ENCODE measurements at places on chromosomes 7 and 10.
A peak's percentile ranks its signal among the peaks of the same experiment; 100 is the strongest.

DNA sequence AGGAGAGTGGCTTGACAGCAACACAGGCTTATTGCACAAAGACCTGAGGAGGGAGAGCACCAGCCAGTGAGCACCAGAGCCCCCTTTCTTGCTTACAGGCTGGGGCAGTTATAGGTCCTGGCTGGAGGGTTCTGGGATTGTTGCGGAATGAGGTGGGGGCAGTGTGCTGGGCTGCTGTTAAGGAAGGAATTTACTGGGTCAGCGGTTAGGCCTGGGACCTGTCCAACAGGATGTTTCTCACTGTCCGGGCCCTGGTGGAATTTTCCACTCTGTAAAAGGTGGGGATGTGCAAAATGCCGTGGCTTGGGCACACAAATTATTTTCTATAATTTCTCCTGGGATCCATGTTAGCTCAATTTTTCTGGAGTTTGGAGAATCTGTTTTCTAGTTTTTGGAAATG lies 757.3 kb downstream of the TYW1 start:
- DNase-seq, result no peak

GRCh38 chr7:69586321-69586720 lies 12.0 kb upstream of the AUTS2 start:
- DNase-seq, result no peak

DNA sequence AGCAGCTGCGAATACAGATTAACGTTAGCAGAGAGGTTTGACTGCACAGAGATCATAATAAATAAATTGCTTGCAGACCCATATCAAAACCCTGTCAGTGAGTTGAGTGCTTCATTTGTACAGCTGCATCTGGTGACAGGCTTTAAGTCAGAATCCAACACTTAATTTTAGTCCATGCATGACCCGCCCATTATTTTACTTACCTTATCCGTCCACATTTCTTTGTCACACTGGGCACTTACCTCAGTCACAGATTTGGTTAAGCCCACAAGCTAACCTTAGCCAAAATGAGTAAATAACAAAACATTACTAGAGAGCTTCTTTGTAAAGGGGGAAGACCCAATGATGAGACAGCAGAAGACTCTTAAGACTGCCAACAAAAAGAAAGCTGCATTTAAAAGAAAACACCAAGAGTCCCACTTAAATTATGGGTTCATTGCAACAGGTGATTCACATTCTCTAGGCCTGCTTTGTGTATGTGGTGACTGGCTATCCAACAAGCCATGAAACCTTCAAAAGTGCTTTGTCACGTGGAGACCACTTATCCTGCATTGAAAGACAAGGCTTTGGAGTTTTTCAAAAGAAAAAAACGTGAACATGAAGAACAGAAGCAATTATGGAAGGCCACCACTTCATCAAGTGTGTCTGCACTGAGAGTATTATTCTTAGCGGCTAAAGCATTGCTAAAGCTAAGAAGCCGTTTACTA lies 32.2 kb downstream of the PHTF2 start:
- no peak for DNase-seq

- no peak for DNase-seq
These were observed 1142.3 kb upstream of the CELF2 start for GRCh38 chr10:9875353-9875752.

- DNase-seq, result no peak
These were observed 60.2 kb downstream of the WIPF3 start for GRCh38 chr7:29866490-29866930.

DNA sequence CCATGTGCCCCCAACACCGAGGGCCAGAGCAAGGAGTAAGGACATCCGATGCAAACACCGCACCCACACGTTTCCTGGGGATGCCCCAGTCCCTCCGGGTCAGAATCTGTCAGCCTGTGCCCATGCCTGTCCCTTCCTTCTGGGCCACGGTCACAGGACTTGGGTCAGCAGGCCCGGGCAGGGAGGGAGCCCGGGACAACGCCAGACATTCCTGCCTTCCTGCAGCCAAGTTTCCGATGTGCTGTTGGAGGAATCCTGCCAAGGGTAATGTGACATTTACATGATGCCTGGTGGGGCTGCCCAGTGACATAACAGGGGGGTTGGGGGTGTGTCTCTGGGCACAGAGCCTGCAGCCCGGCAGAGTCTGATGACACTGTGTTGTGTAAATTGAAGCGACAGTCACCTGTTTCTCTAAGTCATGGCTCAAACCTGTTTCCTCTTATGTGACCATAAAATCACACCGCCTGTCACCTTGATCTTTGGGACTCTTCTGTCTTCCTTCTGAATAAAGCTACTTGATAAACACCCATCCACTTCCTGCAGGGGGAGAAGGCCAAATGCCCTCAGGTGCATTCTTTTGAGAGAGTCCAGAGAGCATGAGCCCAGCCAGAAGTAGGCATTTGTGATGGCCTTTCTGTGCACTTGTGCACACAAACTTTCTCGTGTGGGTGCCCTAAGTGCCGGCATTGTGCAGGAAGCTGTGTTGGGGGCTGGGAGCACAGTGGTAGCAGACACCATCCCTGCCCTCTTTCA lies 175.3 kb upstream of the RHEB start:
- DNase-seq, result peak; percentile 79

DNA sequence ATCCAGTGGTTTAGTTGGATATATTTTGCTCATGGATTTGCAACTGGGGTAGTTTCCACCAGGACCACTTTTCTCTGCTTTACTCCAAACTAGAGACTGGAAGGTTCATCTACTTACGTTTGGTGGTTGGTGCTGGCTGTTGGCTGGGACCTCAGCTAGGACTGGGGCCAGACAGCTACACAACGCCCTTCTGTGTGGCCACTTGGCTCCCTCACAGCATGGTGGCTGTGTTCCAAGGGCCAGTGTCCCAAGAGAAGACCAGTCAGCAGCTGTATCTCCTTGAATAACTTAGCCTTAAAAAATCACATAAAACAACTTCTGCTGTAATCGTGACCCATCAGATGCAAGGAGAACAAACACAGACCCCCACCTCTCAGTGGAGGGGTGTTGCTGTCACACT lies 4.2 kb upstream of the KCNH2 start:
- peak; percentile 62 for DNase-seq

GRCh38 chr7:25642849-25643248 lies 414.6 kb upstream of the NPVF start:
- DNase-seq, result no peak

DNA sequence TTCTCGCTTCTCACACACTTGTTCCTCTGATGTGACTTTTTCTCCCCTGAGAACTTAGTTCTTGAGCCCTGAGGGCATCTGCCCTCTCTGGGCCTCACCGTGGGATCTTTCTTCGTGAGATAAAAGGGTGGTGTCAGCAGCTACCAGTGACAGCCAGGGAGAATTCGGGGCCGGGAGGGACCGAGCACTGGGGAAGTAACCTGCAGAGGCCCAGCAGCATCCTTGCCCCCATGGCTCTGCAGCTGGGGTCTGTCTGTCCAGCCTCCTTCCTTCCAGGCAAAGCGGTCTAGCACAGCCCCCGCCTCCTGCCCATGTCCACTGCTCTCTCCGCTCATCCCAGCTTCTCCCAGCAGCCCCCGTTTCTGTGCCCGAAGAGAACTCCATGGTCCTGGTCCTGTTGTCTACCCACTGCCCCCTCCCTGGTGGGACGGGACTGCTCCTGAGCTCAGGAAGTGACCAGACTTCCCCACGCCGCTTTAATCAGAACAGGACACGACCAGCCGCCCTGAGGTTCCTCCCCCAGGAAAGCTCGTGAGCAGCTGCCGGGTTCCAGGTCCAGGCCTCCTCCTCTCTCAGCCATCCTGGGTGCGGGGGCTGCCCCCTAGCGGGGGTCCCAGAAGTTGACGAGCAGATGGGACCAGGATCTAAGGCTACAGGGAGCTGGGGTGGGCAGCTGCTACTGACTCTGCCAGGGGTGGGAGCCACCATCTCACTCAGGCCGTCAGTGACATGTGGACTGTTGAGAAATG lies 187.5 kb downstream of the WDR37 start:
- no peak for DNase-seq

DNA sequence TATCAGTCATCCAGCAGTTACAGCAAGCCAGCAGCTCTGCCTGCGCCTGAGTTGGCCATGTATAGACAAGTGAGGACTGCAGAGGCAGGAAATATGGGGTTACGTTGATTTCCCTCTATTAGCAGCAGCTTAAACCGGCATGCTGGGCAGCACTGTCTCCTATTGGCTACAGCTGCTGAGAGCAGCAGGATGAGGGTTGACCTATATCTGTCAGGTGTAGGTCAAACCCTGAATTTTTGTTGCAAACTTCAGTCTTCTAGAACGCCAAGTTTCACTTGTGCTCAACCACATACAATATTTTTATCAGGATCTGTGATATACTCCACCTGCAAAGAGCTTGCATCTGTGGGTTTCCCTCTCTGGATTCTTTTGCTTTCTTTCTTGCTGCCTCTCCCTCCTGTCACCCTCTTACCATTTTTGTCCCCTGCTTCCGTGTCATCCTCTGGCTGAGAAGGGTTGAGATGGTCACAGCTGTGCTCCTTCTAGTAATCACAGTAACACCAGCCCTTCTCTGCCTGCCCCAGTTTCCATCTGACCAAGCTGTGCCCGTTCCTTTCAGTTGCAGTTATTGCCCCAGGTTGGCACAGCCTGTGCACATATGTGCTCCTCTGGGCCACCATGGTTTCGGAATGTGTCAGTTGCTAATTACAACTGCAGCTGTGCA lies 23.8 kb upstream of the GLCCI1 start:
- DNase-seq, result no peak

GRCh38 chr10:34576797-34577196 lies 238.3 kb downstream of the PARD3 start:
- no peak for DNase-seq

- DNase-seq, result no peak
These were observed 9.9 kb downstream of the SKIDA1 start for GRCh38 chr10:21515361-21516241.

- no peak for DNase-seq
These were observed 344.7 kb upstream of the NPSR1 start for GRCh38 chr7:34313289-34313688.

GRCh38 chr7:84245835-84246234 lies 51.2 kb upstream of the SEMA3A start:
- DNase-seq, result no peak

DNA sequence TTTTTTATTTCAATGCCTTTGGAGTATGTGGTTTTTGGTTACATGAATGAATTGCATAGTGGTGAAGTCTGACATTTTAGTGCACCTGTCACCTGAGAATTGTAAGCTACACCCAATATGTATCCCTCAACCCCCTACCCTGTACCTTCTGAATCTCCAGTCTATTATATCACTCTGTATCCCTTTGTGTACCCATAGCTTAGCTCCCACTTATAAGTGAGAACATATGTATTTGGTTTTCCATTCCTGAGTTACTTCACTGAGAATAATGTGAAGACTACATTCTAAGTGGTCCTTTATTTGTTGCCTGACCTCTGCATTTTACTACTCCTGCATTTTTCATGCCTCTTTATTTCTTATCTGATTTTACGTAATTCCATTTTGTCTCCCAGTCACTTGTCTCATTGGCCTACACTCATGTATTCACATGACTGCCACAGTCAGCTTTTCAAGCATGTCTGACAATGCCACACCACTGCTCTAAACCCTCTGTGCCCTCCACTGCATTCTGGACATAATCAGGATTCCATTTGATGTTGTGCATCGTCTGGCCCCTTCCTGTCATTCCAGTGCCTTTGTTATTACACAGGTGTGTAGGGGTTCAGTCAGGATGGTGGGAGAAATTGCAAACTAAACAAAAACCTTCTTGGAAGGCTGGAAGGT lies 1325.5 kb downstream of the XPNPEP1 start:
- no peak for DNase-seq

DNA sequence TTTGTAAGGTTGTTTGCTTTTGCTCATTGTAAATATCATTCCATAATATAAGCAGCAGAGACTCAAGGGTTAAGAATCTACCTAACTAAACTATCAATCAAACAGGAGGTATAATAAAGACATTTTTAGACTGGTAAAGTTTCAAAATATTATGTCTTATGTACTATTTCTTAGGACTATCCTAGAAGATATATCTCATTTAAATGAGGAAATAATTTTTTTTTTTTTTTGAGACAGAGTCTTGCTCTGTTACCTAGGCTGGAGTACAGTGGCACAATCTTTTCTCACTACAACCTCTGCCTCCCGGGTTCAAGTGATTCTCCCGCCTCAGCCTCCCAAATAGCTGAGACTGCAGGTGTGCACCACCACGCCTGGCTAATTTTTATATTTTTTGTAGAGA lies 80.9 kb upstream of the PARD3 start:
- no peak for DNase-seq

- DNase-seq, result no peak
These were observed 256.3 kb downstream of the GRID1 start for GRCh38 chr10:86110156-86110786.
